NCI-H446 treated with DMSO at 0.1 percent for 48 hours (cell line): ENCODE measurements at places on chromosomes 4 and X.
A peak's percentile ranks its signal among the peaks of the same experiment; 100 is the strongest.

DNA sequence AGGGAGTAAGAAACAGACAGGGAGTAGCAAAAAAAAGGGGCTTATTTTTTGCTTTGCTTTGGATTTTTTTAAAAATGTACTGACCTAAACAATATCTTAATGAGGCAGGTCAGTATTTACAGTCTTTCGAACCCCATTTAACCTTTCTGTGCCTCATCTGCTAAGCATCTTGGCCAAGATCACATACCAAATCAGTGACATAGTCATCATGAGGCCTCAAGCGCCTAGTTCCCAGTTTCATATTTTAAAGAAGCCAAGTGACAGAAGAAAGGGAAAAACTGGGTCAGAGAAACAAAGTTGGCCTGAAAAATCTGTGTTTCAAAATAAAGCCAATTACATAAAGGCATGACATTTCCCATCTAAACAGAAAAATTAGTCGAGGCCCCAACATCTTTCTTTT is 94.6 kb upstream of the WDR44 start:
- DNase-seq: no peak

- peak; percentile 45 for DNase-seq
Observed at GRCh38 chr4:7860600-7861163, 79.0 kb downstream of the AFAP1 start.

GRCh38 chr4:185534511-185534865 is 819 bp downstream of the PDLIM3 start:
- DNase-seq: no peak

- DNase-seq: no peak
Observed at GRCh38 chr4:2433609-2434350, 15.0 kb downstream of the CFAP99 start.

DNA sequence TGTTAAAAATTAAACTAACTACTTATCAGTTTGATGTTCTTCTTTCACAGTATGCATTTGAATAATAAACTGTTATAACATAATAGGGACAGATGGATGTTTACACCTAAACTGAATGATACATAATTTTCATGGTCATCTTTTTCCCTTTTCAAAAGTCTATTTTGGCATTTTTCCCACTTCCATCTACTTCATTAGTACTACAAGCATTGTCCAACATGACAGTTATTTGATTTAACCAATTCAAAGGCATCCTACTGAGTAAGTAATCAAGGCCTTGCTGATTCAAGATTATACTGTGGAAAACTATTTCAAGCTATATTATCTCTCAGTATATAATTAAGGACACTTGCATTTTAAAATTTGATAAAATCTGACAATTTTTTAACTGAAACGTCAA is 212.9 kb downstream of the FAT4 start:
- peak; percentile 55 for DNase-seq

DNA sequence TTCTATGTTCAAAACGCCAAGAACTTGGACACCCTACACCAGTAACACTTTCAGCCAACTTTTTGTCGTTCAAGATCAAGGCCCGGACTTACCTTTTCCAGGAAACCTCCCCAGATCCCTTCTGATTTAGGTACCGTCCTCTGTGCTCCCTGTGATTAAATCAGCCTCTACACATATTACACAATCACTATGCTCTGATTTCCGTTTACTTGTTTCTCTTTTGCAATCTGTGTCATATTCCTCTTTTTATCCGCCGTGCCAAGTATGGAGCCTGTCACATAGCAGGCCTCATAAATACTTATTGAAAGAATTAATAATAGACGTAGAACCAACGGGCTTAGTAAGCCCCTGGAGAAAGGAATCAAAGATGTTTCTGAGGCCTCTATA is 722 bp upstream of the TMEM33 start:
- no peak for DNase-seq

DNA sequence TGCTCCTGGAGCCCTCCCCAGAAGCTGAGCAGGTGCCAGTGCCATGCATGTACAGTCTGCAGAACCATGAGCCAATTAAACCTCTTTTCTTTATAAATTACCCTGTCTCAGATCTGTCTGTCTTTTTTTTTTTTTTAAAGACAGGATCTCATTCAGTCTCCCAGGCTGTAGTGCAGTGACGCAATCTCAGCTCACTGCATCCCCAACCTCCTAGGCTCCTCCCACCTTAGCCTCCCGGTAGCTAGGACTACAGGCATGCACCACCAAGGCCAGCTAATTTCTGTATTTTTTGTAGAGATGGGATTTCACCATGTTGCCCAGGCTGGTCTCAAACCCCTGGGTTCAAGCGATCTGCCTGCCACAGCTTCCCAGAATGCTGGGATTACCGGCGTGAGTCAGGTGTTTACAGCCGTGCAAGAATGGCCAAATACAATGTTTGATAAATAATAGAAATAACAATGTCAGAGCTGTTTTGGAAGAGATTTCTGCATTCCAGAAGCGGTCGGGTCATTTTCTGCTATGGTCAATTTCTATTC is 68.8 kb downstream of the SLC2A9 start:
- DNase-seq: no peak

DNA sequence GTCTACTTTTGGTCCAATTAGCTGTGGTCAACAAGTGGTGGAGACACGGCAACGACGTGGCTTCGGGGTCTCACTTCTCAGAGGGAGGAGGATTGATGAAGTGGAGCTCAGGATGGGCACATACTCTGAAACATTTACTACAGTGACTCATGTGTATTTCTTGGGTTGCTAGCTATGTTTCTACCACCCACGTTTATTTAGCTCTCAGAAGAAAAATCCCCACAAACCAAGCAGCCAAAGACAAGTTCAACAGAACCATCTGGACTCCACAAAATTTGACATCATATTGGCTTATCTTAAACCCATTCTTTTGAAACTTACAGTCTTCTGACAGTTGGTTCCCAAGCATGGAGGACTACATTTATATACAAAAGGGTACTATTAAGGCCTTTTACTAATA is 158.0 kb downstream of the CBLL2 start:
- no peak for DNase-seq

DNA sequence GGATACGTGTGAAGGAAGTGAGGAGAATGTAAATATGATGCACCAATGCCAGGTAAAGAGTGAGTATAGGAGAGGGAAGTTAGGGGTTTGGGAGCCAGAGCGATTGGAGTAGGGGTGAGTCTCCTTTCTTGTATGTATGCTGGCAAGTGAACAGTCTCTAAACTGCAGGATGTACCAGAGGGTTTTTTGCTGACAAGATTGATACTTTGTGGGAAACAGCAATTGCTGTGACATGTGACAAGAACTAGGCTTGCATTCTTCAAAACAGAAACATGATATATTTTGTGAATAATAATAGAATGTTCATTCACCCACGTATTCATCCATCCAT is 706 bp downstream of the CHIC1 start:
- DNase-seq: no peak

- DNase-seq: no peak
Observed at GRCh38 chr4:154958121-154958520, 177.0 kb downstream of the RBM46 start.

- no peak for DNase-seq
Observed at GRCh38 chr4:189779281-189779980, 161.2 kb upstream of the FRG1 start.

DNA sequence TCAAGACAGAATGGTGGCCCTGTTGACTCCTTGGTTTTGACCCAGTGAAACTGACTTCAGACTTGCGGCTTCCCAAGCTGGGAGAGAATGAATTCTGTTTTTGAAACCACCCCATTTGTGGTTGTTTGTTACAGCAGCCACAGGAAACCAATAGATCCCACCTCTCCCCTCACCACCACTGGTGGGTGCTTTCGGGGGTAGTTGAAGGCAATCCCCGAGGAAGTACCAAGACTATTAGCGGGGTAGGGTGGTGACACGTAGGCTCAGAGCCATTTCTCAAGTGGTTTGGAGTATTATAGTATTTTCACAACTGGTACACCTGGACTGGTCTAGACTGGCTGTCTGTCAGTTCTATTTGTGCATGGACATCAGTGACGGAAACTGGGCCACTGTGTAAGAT is 189.1 kb upstream of the RBPJ start:
- no peak for DNase-seq

GRCh38 chrX:103309860-103310554 is 783 bp downstream of the BEX2 start:
- no peak for DNase-seq

- DNase-seq: no peak
Observed at GRCh38 chr4:150074064-150074463, 4.2 kb upstream of the DCLK2 start.

- no peak for DNase-seq
Observed at GRCh38 chr4:16377887-16378286, 151.6 kb upstream of the TAPT1 start.

DNA sequence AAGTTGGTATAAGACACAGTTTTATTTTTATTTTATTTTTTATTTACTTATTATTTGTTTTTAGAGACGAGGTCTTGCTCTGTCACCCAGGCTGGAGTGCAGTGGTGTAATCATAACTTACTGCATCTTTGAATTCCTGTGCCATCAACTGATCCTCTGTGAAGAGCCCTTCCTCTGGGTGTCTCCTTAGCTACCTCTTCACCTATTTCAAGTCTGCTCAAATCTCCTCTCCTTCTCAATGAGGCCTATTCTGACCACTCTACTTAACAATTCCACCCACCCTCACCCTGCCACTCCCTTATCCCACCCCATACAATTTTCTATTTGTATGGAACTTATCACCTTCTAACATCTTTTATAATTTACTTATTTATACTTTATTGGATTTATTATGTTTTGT is 183.4 kb downstream of the PPP3CA start:
- DNase-seq: no peak

DNA sequence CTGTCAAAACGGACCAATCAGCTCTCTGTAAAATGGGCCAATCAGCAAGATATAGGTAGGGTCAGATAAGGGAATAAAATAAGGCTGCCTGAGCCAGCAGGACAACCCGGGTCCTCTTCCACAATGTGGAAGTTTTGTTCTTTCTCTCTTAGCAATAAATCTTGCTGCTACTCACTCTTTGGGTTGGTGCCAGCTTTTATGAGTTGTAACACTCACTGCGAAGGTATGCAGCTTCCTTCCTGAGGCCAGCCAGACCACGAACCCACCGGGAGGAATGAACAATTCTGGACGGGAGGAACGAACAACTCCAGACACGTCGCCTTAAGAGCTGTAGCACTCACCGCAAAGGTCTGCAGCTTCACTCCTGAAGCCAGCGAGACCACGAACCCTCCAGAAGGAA is 287.8 kb downstream of the RAPGEF2 start:
- DNase-seq: no peak

GRCh38 chr4:74823194-74823593 is 28.9 kb upstream of the BTC start:
- DNase-seq: no peak

DNA sequence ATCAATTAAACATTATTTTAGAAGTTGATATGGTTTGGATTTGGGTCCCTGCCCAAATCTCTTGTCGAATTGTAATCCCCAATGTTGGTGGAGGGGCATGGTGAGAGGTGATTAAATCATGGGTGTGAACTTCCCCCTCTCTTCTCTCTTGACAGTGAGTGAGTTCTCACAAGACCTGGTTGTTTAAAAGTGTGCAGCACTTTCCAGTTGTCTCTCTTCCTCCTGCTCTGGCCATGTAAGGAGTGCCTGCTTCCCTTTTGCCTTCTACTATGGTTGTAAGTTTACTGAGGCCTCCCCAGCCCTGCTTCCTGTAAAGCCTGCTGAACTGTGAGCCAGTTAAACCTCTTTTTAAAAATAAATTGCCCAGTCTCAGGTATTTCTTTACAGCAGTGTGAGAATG is 141.4 kb downstream of the GALNTL6 start:
- no peak for DNase-seq

DNA sequence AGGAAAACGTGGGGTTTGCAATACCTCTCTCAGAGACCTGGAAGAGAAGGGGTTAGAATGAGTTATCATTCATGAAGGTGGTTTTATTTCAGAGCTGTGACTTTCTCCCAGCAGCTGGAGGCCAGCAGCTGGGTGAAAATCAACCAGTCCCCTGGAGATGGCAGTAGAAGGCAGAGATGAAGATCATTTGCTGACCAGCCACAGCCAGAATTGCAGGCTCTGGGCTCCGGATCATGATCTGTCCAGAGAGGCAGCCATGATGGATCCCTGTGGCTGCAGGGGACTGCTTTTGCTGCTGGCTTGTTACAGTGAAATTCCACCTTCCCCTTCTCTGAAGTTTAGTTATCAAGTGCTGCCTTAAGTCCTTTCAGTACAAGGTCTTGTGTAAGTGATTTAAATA is 46.9 kb upstream of the TAB3 start:
- DNase-seq: no peak

DNA sequence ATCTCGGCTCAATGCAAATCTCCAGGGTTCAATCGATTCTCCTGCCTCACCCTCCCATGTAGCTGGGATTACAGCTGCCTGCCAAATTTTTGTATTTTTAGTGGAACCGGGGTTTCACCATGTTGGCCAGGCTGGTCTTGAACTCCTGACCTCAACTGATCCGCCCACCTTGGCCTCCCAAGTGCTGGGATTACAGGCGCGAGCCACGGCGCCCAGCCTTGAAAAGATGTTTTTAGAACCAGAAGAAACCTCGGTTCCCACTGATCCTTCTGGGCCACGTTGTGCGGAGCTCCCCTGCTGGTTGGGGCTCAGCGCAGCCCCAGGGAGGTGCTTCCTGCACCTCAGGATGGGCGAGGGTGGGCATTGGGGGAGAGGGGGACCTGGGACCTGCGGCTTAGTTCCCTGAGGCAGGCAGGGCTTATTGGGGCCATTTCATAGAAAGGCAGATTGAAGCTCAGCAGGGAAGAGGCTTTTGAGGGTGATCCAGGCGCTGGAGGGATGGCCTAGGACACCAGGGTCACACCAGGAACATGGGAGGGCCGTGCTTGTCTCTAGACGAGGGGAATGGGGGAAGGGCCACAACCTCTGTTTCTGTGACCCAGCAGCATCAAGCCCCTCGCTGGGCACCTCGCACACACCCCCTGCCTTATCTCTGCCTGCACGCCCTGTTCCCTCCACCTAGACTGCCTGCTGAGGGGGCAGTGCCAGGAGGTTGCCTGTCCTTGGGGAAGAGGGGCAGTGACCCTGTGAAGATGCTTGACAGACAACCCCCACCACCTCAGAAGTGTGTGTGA is 6.3 kb upstream of the ADD1 start:
- DNase-seq: no peak

GRCh38 chr4:139658185-139658584 is 7.4 kb upstream of the MGST2 start:
- DNase-seq: no peak

DNA sequence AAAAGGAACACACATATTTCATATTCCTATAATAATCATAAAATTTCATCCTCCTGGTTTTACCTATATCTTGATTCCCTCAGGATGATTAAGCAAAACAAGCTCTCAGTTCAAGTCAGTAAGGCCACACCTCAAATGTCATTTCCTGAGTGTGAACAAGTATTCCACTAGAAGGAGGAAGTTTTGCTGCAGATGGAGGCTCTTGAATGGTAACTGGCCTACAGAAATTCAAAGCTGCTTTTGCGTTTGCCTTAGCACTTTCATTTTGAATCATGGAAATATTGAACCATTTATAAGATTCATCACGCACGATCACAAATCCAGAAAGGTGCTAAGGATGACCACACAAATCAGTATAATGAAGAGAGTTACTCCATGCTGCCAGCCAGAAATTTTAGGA is 254.4 kb upstream of the CXXC4 start:
- no peak for DNase-seq
